ENCODE measurements at places on chromosomes 5 and 9.

DNA sequence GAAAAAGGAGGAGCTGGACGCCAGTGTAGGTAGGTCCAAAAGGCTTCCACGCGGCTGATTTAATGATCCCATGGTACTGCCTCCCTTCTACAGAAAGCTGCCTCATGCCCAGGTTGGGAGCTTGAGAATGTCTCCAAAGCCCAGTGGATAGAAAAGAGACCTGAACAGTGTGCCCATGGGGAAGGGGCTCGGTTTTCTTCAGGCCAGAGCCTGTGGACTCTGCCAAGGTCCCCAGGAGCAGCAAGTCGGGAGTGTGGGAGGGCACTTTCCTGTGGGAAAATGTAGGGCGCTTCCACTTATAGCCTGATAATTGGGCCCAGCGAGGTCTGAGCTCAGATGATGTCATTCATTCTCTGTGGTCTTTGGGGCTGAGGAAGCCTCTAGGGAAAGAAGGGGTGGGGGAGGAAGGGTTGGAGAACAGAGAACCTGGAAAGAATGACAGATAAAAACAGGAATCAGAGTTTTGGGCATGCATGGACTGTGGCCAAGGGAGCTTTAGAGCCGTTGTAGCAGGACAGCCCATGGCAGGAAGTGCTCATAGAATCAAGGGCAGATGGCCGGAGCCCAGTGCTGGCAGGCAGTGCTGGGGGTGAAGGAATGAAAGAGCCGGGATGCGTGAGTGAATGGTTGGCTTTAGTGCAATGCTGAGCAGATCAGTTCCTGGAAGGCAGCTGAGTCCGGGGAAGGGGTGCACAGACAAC lies 42.5 kb upstream of the SH3PXD2B start:
- DNase-seq: no peak

DNA sequence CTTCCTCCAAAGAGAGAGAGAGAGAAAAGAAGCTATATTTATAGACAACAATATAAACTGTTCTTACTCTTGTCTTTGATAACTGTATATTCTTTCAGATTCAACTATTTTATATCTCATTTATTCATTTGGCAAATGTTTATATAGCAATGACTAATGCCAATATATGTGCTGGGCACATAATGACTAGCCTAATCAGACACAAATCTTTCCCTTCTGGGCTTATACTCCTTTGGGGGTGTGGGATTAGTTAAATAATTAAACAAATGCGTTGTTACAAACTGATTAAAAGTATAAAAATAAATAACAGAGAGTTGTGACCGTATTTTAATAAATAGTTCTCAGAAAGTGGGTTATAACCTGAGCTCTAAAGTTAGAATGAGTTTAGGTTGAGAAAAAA lies 4.0 kb downstream of the SPINK14 start:
- DNase-seq: no peak

- no peak for DNase-seq
Observed at GRCh38 chr5:56054666-56055065, 59.9 kb upstream of the IL6ST start.

- no peak for DNase-seq
Observed at GRCh38 chr5:89016741-89017303, 133.8 kb upstream of the MEF2C start.

DNA sequence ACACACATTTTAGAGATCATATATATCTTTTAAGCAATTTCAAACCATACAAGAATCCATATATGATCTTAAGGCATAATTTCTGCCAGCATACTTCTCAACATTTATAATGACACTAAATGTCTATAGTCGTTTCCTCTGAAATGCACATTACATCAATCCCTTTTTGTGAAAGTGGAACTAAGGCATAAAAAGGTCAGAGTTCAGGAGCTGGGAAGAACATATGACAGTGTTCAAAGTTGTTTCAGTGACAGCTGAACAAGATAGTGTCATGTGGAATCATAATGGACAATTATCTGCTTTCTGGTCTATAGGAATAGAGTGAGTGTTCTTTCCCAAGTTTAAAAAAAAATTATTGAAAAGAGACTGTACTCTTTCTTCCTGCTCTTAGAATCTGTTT lies 2.4 kb upstream of the MOB3B start:
- DNase-seq: no peak

- no peak for DNase-seq
Observed at GRCh38 chr5:159680095-159680494, 236.2 kb upstream of the ADRA1B start.

DNA sequence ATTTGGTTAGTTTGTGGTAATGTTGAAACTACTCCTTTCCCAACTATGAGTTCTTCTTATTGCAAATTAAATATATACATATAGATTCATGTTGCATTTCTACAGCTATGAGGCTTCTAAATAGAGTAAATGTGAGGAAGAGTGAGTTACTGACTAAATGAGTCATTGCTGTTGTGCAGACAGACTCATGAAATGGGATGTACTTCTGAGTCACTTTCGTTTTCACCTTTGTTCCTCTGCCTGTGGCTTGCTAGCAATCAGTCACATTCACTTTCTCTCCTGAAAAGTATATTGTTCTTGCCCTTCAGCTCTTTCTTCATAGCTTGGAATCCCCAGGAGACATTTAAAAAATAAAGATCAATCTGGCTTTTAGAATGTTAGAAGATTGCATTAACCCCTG lies 295.5 kb upstream of the SMC2 start:
- peak; percentile 3 for DNase-seq

- DNase-seq: no peak
Observed at GRCh38 chr5:108911055-108911454, 163.4 kb downstream of the FER start.

DNA sequence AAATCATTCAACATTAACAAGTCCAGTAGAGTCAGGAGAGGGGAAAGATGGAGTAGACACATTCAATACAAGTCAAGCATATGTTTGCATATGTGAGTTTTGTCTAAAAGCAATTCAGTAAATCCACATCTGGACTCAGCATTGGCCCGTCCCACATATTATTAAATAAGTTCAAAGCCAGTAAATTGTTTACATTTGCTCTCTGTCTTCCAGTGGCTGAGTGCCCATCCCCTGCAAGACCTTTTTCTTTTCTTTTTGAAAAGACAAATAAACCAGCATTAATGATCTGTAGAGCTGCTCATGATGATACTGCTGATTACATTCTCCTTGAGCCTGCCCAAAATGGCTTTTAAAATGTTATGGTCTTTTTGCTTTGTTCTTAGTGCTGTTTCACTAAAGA lies 71.1 kb downstream of the TNC start:
- DNase-seq: no peak

GRCh38 chr5:98424681-98425450 lies 348.6 kb upstream of the RGMB start:
- DNase-seq: no peak

GRCh38 chr9:328453-328852 lies 113.8 kb downstream of the DOCK8 start:
- DNase-seq: no peak

GRCh38 chr9:94554439-94555331 lies at the start of gene PCAT7:
PCAT7 (plus strand) TSS chr9:94555083.
- peak; percentile 58 for DNase-seq

DNA sequence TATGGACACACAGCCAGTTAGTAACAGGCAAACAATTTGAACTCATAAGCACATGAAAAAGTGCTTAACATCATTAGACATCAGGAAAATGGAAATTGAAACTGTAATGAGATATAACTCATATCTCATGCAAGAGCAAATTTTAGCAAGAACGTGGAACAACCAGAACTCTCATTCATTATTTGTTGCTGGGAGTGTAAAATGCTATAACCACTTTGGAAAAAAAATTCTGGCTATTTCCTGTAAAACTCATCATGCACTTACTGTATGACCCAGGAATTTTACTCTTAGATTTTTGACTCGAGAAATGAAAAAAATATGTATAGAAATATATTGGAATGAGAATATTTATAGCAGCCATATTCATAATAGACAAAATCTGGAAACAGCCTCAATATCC lies 205.7 kb upstream of the PUM3 start:
- DNase-seq: no peak

DNA sequence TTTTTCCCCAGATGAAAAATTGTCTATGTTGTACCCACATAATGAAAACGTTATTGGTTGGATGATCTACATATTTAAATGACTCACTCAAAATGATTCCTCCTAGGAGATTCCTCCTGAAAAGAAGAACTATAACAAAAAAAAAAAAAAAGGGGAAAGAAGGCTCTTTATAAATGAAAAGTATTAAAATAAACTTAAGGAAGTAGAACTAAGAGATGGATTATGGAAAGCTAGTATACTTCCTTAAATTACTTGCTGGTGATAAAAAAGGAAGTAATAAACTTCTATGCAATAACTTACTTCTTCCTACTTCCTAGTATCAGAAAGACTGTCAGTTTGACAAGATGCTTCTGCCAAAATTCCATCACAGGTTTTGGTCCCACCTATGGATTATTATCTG lies 1087.7 kb downstream of the CDH12 start:
- DNase-seq: no peak

GRCh38 chr5:135139381-135140134 lies 105.5 kb upstream of the PITX1 start:
- no peak for DNase-seq

GRCh38 chr5:112581811-112582320 lies 155.8 kb upstream of the APC start:
- DNase-seq: no peak

DNA sequence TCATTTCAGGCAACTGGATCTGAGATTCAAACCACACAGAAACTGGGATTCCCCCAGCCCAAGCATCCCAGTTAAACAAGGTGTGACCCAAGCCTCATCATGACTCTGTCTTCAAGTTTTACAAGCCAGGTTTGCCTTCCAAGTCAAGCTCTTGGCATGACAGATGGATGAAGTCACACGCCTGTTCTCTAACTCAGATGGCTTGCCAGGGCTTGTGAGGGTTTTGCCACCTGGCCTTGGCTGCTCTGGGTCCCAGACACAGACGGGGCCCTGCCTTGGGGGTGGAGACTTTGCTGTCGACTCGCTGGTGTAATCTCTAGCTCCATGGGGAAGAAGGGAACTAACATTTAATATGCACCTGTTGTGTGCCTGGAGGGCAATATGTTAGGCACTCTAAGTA lies 95.8 kb upstream of the RARS1 start:
- no peak for DNase-seq

- DNase-seq: no peak
Observed at GRCh38 chr5:61657686-61658085, 325.6 kb downstream of the ZSWIM6 start.
